Eye (tissue), 1 donor: ENCODE measurements at places on chromosomes 13 and 19.
A peak's percentile ranks its signal among the peaks of the same experiment; 100 is the strongest.

DNA sequence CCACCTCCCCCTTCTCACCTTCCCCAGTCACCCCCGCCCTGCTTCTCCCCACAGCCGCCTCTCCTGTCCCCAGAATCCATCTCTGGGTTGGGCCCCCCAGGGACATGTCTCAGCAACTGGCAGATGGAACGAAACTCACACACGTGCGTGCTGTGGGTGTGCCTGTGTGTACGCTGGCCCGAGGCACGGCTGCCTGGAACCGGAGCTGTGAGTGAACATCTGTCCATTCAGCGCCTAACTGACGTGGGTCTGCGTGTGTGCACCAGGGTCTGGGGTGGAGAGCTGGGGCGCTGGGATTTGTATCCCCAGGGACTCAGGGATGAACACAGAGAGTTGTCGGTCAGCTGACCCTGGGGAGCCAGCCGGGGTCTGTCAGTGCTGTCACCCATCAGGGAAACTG is 752 bp upstream of the HAS1 start:
- no peak for DNase-seq

GRCh38 chr19:4115050-4115817 is 8.7 kb downstream of the MAP2K2 start:
- DNase-seq: no peak

GRCh38 chr19:2685204-2685704 is 17.2 kb downstream of the GNG7 start:
- no peak for DNase-seq

GRCh38 chr19:35822579-35822978 is 9.9 kb upstream of the PRODH2 start:
- DNase-seq: no peak

DNA sequence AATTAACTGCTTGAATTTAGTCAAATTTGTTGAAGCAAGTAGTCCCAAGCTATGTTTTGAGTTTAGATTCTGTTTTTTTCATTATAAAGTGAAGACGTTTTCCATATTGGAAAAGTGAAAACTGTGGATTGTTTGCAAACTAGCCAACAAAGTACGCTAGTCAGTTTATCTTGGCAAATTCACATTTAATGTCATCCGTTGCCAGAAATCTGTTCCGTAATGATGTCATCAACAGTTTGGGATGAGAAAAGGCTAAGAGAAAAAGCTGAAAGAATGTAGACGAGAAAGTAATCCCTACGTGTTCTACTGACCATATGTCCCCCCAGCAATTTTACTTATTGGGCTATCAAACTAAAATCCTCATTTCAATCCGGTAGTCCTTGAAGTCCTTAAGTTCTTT is 419.6 kb downstream of the GPC6 start:
- DNase-seq: no peak

DNA sequence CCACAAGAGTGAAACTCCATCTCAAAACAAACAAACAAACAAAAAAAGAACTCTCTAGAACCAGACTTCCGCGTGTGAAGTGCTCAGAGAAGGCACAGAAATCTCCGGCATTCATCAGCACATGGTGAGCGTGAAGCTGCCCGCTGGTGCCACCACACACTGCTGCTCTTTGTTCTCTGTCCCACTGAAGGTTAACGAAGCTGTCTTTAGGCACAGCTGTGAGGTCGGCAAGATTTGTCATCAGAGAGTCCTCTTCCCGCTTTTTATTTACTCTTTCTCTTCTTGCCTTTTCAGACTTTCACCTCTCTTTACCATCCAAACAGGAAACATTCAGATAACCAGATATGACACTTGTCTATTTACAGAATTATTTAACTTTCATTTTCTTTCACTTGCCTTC is 115.2 kb upstream of the ARGLU1 start:
- no peak for DNase-seq

DNA sequence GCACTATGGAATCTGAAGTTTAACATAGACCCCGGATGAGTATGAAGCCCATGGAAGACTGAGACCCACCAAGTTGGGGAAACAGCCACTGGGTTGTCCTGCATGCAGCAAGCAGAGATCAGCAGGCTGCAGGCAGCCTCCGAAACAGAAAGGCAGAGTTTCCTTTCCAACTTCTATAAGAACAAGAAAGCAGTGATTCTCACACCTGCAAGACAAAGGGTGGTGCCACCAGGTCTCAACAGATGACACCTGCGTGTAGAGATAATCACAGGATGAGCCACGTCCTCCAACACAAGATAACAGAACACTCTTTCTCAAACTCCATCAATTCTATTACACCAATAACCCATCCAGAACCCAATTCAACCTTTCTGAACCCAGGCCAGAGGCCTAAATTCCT is 457.9 kb downstream of the FOXO1 start:
- no peak for DNase-seq

DNA sequence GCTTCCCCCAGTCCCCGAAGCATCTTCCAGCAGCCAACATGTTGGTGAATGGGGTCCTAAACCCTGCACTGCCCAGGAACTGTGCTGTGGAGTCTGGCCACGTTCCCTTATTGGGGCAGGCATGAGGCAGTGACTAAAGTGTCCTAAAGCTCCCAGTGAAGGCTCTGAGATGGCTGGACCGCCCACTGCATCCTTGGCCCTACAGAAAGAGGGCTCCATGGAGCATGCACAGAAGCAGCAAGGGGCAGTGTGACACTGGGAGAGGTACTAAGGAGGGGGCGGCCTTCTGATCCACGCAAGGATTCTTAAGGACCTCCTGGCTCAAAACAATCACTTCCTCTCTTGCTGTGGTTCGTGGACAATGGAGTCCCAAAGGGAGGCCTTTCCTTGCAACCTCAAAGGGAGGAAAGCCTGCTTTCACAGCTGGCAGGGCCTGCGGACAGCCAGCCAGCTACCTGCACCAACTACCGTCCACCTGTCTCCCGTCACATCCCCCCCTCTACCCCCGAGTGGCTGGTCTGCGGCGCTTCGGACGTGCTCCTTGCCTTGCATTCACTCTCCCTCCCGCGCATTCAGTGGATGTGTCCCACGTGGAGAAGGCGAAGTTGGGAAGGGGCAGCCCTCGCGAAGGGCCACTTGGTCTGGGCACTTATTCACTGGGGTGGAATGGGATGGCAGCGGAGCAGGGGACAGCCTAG is 63.9 kb upstream of the STARD13 start:
- DNase-seq: peak; percentile 27

DNA sequence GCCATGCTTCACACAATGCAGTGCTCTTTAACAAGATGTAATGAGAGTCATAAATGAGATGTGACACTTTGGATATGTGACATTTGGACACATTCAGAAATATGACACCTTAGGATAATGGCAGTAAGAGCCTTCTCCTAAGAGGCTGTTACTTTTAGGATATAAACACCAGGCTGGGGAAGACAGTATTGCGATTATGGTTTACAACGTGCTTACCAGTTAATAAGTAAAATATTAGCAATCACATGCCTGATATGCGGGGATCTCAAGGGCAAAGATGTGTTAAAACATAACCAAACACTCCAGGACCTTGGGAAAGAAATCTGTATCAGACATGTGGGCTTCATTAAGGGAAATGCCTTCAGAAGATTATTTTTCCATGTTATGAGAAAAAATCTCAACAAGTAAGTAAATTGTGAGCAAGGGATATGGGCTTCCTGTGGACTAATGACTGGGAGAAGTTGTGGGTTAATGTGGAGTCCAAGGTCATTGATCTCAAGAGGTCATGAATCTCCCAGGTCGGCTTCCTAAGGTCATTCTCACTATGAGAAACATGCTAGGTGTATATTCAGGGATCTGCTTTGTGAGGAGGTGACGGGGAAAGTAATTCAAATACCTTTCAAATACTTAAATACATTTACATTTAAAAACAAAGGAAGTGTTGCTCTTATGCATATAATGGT is 105.3 kb downstream of the STARD13 start:
- DNase-seq: no peak

GRCh38 chr19:32350471-32350865 is 5.1 kb downstream of the ZNF507 start:
- no peak for DNase-seq

DNA sequence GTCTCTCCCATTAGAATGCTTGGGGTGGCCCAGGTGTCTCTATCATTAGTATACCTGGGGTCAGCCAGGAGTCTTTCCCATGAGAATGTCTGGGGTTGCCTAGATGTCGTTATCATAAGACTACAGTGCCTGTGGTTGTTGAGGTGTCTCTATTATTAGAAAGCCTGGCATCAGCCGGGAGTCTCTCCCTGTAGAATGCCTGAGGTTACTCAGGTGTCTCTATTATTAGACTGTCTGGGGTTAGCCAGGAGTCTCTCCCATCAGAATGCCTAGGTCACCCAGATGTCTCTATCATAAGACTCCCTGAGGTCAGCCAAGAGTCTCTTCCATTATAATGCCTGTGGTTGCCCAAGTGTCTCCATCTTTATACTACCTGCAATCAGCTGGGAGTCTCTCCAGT is 1541.1 kb downstream of the UQCRFS1 start:
- no peak for DNase-seq

GRCh38 chr13:72004246-72004645 is 137.2 kb upstream of the DACH1 start:
- peak; percentile 23 for DNase-seq

- DNase-seq: no peak
Measured at GRCh38 chr19:16260160-16260811, 62.6 kb downstream of the AP1M1 start.

- DNase-seq: peak; percentile 99
Measured at GRCh38 chr19:35740423-35741202, 1.6 kb downstream of the IGFLR1 start.

DNA sequence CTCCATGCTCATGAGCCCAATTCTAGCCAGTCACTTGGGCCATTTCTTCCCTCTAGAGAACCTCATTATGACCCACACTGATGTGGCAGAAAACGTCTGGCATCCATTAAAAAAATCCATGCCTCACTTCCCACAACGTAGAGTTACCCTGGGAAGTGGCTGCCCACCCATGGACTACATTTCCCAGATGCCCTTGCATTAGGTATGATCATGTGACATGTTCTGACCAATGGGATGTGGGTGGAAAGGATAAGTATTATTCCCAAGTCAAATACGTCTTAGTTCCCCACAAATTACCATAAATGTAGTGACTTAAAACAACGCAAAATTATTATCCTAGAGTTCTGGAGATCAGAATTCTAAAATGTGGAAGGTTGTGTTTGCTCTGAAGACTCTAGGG is 47.9 kb upstream of the ZNRF4 start:
- DNase-seq: peak; percentile 75

DNA sequence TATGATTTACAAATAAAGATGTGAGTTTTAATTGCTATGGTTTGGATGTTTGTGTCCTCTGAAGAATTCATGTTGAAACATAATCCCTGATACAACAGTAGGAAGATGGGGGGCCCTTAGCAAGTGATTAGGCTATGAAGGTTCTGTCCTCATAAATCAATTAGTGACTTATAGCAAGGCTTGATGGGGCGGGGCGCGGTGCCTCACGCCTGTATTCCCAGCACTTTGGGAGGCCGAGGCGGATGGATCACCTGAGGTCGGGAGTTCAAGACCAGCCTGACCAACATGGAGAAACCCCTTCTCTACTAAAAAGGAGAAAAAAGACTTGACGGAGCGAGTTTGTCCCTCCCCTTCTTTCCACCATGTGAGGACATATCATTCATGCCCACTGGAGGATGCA is 2486.5 kb upstream of the PCDH20 start:
- DNase-seq: no peak

- no peak for DNase-seq
Measured at GRCh38 chr13:42168496-42168895, 103.5 kb upstream of the AKAP11 start.

DNA sequence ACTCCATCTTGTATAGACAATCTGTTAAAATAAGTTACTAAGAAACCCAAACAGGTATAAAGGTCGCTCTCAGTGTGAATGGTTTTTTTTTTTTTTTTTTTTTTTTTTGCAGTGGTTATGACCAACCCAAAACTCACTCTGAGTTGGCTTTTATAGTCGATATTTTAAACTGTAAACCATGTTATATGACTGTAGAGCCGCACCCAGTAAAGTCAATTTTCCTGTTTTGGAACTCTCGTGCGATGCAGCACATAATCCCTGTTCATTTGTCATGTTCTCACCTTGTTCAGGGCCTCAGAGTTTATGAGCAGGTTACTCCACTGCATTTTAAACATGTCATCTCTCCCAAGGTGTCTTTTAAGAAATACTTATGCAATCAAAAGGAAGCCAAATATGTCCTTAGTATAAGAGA is 112.5 kb downstream of the KLF5 start:
- DNase-seq: no peak

DNA sequence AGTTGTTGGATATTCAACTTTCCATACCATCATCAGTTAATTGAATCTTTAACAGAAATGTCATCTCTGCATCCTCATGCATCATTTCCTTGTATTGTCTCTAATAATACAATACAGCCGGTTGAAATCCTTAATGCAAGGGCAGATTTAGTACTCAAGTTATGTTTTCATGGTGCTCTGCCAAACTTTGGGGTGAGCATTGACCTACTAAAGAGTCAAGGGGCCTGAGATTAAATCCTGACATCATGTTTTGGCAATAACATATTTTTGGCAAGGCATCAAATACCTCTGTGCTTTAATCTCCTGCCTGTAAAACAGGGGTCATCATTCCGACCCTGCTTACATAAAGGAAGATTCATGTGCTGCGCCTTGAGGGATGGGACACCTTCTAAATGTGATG is 42.7 kb upstream of the ABCC4 start:
- DNase-seq: no peak

- no peak for DNase-seq
Measured at GRCh38 chr13:94395860-94396259, 83.6 kb downstream of the DCT start.

GRCh38 chr13:32734511-32734910 is 148.3 kb downstream of the PDS5B start:
- DNase-seq: no peak

DNA sequence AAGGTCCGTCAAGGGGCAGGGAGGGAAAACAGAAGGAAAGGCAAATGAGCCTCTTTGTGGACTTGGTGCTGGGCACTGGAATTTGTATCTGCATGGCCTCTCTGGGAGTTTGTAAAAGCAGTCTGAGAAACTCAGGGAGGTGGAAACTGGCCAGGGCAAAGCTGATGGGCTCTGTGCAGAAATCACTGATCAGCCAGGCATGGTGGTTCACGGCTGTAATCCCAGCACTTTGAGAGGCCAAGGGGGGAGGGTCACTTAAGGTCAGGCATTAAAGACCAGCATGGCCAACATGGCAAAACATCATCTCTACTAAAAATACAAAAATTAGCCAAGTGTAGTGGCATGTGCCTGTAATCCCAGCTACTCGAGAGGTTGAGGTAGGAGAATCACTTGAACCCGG is 369.9 kb upstream of the ZNF507 start:
- no peak for DNase-seq
